ENCODE measurements at places on chromosomes 6 and 20.

- DNase-seq = no peak
Measured at GRCh38 chr6:137084865-137085617, 40.3 kb upstream of the IL20RA start.

DNA sequence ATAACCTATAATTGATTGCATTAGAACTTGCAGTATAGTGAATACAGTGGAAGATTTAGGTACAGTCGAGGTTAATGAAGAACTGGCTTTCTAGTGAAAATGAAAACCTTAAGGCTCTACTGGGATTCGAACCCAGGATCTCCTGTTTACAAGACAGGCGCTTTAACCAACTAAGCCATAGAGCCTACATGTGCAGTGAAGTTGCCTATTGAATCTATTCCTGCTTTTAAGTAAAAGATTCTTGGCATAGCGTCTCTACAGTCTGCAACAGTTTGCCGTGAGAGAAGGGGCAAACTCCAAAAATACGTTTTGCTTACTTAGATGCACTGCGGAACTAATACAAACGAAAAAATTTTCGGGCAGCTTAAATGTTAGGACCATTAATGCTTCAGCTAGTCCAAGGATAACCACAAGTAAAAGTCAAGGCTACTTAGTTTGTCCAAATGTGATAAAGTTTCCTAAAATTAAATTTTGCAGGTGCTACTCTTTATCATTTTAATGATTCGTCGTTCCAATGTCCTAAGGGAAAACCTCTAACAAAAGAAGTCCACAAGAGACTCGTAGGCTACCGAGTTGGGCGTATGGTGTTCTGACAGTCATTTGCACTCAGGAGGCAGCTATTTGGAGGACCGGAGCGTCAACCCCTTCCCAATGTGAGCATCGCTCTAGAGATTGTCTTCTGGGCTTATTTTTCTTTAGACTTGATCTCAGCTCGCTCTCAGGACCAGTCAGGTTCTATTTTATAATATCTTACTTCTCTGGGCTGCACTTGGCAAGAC, 31.3 kb upstream of the ZSCAN23 start:
- DNase-seq = peak; percentile 79

DNA sequence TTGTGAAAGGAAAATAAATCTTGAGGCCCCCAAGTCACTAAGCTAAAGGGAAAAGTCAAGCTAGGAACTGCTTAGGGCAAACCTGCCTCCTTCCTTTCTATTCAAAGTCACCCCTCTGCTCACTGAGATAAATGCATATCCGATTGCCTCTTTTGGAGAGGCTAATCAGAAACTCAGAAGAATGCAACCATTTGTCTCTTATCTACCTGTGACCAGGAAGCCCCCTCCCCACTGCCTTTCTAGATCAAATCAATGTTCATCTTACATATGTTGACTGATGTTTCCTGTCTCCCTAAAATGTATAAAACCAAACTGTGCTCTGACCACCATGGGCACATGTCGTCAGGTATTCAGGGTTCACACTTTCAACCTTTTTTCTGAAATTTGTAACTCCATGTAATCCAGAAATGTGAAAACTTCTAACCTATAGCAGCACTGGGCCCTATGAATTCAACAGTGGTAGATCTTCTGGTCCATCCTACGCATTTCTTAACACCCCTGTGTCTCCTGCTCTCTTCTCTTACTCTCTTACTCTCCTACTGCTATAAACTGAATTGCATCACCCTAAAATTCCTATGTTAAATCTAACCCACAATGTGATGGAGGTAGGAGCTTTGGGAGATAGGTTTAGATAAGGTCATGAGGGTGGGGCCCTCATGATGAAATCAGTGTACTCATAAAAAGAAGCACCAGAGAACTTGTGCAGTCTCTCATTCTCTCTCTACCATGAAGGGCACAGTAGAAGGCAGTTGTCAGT, 89.3 kb downstream of the EPB41L2 start:
- no peak for DNase-seq

GRCh38 chr6:127404133-127404532, 55.1 kb downstream of the KIAA0408 start:
- DNase-seq = no peak

DNA sequence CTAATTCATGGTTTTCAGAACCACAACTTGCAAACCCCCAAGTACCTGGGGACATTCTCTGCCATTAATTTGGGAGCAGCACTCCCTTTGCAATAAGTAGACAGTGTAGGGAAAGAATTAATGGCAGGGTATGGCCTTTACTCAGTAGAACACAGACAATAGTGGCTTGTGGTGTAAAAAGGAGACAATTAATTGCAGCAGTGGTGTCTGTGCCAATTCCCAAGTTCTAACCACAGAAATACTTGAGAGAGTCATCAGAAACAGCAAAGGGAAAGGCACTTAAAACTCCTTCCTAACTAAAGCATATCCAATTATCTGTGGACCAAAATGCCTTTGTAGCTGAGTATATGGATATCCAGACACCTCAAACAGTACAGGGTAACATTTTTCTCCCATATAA, 257.6 kb upstream of the POU3F2 start:
- DNase-seq = no peak

GRCh38 chr20:44714701-44715498, at the start of gene CCN5:
CCN5 (plus strand) TSS chr20:44715369; CDS start chr20:44715391, 22 bp downstream.
- no peak for DNase-seq

- no peak for DNase-seq
Measured at GRCh38 chr20:53055367-53056067, 83.4 kb downstream of the TSHZ2 start.

GRCh38 chr6:139219271-139219729, 72.5 kb downstream of the TXLNB start:
- DNase-seq = peak; percentile 36

GRCh38 chr20:63223121-63223825, 7.3 kb upstream of the YTHDF1 start:
- DNase-seq = peak; percentile 35

GRCh38 chr20:32509639-32510066, 75.5 kb downstream of the NOL4L start:
- peak; percentile 99 for DNase-seq

DNA sequence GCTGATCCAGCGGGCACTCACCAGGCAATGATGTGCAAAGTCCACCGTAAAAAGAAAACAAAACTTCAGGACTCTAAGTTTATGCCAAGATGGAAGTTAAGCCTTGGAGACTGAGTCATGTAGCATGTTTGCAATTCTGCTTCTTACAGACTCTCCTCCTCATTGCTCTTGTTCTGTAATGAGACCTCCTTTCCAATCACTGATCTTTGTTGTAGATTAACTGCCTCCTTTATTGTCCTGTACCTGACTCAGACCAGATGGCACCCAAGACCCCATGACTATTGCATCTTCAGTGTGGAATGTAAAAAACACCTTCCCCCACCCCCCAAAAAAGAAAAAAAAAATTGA, 11.2 kb downstream of the NEU1 start:
- DNase-seq = no peak

DNA sequence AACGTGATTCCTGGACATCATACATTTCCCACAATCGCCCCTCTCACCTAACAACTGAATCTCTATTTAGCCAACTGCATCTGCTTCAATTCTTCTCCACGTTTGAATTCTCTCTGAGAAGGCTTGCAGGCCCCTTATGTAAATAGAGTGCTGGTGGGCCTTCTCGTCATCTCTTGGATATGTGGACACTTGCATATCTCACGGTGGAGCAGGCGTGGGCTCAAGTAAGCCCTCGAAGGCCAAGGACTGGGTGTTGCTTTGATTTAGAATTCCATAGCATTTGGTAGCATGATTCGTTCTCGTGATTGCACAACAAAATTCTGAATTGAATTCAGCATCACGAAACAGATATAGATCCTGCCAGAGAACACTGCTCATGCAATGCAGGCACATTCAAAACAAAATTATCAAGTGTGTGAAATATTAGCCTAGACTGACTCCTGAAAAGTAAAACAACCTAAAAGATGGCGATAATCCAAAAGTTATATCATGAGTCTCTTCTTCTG, 613.6 kb downstream of the TFAP2A start:
- DNase-seq = no peak

- no peak for DNase-seq
Measured at GRCh38 chr20:18811904-18812303, 1.7 kb upstream of the SCP2D1 start.

GRCh38 chr20:54190217-54190616, 16.4 kb upstream of the CYP24A1 start:
- no peak for DNase-seq

DNA sequence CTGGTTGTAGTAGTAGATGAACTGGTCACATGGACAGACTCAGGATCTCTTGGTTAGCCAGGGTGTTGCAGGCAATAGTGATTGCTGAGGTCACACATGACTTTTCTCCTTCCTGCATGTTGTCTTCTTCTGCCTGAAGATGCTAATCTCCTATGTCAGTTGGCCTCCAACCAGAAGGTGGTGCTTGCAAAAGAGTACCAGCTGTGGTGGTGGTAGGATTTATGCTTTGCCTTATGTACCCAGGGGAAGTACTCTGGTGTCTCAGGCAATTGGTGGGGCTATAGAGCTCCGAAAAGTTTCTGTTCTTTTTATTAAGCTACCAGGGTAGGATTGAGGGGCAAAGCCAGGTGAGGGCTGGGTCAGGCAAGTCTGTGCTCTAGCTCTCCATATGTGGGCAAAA, 98.5 kb downstream of the CARMIL1 start:
- DNase-seq = peak; percentile 27

- no peak for DNase-seq
Measured at GRCh38 chr6:2630359-2630758, 120.4 kb downstream of the MYLK4 start.

GRCh38 chr20:36975099-36975818, 23.8 kb upstream of the SAMHD1 start:
- DNase-seq = peak; percentile 80

- no peak for DNase-seq
Measured at GRCh38 chr20:1566701-1567100, 9.2 kb upstream of the SIRPD start.

DNA sequence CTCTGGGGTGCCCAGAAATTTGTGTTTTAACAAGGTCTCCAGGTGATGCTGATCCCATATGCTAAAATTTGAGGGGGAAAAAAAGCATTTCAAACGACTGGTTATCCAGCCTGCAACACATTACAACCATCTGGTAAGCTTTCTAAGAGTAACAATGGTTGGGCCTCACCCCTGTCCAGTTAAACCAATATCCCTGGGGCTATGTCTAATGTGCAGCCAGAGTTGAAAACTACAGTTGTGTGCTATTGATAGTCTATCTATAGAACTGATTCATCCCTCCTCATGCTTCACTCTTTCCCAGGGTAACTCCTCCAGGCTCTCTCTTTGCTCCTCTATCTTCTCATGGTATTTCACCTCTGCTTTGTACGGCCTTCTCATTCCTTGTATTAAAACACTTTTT, 458.3 kb downstream of the MMUT start:
- DNase-seq = no peak

- DNase-seq = no peak
Measured at GRCh38 chr20:45096781-45097180, 4.1 kb downstream of the KCNS1 start.

GRCh38 chr6:147135211-147135681, 69.0 kb upstream of the STXBP5 start:
- no peak for DNase-seq

GRCh38 chr20:11521476-11522365, 396.0 kb upstream of the BTBD3 start:
- DNase-seq = no peak

DNA sequence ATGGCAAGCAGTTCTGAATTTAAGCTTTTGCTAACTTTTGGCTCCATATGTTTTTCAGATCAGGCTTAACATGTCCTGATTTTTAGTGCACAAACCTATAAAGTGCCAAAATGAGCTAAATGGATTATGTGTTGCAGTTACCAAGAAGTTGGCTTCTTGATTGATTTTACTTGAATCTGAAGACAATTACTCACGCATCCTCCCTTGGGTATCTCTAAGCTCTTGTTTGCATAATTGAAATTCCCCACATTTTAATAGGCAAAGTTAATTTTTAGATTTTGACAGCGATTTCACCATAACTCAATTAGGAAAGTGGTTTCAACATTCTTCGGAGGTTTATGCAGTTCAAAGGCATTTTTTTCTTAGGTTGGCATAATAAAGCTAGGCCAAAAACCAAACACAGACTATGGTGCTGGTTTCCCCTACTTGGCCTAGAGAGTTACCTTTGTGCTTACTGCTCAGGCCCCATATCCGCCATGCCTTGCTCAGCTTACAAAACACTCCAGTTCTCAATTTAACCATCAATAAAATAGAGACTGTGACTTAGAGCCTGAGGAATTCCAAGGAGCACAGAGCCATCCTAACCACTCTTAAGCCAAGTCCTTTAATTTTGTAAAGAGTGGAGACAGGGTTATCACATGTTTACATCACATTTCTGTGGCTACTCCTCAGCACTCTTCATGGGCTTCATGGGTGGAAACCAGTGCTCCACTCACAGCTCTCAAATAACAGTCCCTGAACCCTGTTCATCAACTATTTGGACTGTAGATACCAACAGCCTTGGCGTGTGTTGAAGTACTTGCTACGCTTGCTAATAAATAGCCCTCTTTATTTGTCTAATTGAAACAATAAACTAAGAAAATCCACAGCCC, 32.1 kb downstream of the LAMA4 start:
- DNase-seq = no peak

GRCh38 chr6:149961728-149962425, 1.9 kb upstream of the ULBP1 start:
- peak; percentile 66 for DNase-seq

DNA sequence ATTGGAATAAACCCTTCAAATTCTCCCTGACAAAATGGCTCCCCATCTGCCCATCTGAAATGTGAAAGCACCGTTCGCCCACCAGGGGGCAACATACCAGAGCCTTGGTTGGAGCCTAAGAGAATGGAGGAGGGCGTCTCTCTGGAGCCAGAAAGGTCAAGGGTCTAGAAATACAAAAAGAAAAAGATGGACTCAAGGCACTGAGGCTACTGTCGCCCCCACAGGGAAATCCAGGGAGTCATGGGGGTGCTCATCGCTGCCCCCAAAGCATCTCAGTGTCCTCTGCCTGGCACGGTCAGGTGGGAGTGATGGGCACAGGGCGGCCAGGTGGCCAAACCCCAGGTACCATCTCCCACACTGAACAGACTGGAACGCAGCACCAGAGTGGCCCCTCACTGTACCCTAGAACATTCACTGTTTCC, 136.3 kb downstream of the ZMYND8 start:
- DNase-seq = peak; percentile 32

GRCh38 chr6:125974214-125974866, 12.0 kb upstream of the TRMT11 start:
- peak; percentile 39 for DNase-seq

GRCh38 chr6:10389739-10390494, 25.0 kb downstream of the TFAP2A start:
- no peak for DNase-seq

DNA sequence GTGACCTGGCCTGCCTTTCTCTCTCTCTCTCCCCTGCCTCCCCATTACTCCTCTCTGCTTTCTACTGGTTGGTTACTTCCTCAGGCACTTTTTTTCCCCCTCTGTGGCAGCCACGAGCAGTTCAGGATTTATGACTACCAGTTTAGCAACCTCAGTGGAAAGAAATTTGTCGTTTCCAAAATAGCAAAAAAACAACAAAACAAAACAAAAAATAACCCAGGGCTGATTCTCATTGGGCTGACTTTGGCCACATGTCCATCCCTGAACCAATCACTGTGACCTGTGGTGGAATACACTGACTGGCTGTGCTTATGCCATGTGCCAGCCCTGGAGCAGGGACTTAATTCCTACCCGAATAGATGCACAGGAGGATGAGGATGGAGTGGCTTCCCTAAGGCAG, 137.4 kb downstream of the TFAP2C start:
- no peak for DNase-seq
